ENCODE measurements at places on chromosomes 11 and 22.

DNA sequence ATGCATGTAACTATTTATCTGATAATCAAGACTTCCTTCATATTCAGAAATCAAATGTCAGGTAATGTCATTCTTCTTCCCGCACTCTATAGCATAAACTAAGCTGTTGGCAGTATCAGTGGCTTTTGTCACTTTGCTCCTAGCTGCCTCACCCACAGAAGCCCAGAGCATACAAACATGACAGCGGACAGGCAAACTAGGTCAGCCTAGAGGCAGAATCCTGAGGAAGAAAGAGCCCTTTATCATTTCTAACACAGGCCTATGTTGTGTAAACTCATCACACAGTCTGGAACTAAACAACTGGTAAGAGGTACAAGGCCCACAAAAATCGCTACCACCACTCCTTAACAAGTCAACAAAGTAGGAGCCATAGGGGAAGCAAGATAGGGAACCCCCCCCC, 21.0 kb downstream of the GUCY1A2 start:
- no peak for DNase-seq

- no peak for DNase-seq
These were observed 8.1 kb downstream of the RELA start for GRCh38 chr11:65654375-65655349.

DNA sequence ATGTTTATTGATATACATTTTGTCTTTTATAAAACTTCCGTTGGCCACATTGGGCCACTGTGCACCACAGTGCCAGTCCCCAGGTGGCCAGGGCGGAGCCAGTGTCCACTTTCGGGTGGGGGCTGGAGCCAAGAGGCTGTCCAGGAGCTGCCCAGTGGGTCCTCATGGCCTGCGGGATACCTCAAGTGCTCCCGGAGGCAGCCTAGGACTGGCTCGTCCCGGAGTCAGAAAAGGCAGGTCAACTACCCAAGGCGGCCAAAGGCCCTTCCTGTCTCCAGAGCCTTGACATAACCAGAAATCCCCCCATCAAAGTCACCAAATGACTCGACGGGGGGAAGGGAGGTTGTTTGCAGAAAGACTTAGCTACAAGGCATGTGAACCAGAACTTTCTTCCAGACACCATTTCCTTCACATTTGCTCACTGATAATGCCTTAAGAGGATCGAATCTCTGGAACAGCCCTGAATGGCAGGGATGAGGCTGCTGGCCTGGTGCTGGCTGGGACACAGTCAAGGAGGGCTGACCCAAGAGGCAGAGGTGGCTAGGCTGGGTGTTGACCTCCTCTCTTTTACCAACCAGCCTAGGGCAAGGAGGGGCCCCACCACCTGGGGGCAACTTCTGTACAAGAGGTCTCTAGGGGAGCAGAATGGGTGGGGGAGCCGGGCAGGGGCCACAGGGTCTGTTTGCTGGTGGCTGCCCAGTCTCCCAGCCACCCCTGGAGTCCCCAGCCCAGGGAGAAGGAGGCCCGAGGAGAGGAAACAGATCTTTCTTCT, 8.4 kb downstream of the MRGPRF start:
- DNase-seq: no peak

- DNase-seq: no peak
These were observed 755 bp downstream of the NRIP3 start for GRCh38 chr11:9002920-9003572.

DNA sequence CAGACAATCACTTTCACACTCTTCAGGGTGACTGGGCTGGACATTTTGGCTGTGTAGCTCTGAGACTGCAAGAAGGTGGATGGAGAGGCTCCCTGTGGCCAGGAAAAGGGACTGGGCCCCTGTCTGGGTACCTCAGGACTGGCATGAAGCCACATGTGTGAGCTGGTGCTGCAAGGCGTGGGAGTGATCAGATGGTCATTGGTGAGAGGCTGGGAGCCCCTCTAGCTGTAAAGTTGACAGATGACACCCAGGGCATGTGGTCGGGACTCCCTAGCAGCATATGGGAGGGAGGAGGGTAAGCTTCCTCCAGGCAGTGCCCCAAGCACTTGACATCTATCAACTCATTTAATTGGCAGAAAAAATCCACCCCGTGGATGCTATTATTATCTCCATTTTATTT, 18.9 kb upstream of the CABP2 start:
- no peak for DNase-seq
